ENCODE measurements at places on chromosomes 5 and 9.
A peak's percentile ranks its signal among the peaks of the same experiment; 100 is the strongest.

DNA sequence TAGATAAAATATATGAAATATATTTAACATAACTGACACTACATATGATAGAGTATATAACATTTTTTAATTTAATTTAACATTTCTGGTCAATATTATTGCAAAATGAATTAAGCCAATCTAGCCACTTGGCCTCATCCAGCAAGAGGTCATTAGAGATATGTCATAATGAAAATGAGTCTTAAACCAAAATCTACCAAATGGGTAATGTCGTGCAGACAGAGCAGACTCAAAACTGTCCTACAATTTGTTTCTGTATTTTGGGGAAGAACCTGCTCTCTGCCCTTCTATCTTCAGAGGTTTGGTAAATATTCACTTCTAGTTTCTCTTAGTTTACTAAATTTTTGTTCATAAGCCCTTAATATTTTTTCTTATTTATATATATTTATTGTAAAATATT, 61.4 kb downstream of the ARHGEF28 start:
- DNase-seq, result no peak

DNA sequence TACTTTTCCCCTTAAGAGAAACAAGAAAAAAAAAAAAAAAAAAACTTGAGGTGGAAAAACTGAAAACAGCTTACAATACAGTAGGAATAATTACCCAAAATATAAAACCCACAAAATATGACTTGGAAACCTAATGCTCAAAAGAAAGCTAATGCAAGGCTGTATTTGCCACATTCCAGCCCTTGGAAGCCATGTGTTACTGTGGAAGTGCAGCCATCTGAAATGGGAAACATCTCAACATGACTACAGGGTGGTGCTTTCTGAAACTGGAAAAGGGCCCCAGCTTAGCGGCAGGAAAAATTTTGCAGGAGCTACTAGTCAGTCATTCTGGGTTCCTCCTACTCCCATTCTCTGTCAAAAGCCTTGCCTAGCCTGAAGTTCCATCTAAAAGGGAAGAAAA, 20.4 kb downstream of the CDK5RAP2 start:
- DNase-seq, result no peak

GRCh38 chr5:87129046-87129445, 138.6 kb upstream of the RASA1 start:
- DNase-seq, result no peak

- no peak for DNase-seq
Observed at GRCh38 chr9:80175286-80176150, 603.8 kb downstream of the TLE4 start.

- no peak for DNase-seq
Observed at GRCh38 chr5:6202149-6202967, 176.0 kb downstream of the MED10 start.

DNA sequence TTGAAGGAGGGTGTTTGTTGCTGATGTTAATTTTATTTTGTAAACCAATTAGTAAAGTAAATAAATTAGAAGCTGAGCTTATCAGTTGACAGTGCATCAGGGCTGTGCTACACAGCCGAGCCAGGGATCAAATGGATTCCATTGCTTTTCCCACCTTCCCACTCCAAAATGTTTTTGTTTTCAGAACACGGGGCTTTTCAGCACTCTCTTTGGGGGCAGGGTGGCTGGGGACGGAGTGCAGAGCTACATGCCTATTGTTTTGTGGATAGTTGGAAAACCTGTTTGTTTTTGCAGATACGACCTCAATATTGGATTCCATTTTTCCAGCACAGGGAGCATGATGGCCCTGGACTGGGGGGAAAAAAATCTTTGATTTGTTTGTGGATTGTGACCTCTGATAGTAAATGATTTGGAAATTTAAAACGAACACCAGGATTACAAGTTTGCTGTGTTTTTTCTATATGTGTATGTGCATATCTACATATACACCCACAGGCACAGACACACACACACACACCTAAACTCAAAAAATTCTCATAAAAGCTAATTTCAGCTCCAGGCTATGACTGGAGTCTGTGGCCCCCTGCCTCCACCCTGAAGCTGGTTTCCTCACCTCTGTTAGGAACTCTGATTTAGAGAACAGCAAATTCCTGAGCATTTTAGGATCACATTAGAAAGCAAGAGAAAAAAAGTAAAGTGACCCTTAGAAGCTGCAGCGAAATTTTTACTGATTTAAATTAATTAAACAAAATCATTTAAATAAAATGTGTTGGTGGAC, 371.7 kb upstream of the IRX2 start:
- no peak for DNase-seq

DNA sequence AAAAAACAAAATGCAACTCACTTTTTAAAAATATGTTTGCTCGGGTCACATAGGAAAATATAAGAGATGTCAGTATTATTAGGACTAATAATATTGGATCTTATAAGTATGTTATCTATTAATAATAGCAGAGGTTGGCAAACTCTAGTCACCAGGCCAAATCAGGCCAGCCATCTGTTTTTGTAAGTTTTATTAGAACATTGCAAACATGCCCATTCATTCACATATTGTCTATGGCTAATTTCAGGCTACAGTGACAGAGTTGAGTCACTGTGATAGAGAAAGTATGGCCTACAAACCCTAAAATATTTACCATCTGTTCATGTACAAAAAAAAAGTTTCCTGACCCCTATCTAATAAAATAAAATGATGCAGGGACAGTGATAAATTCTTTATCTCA, 97.7 kb upstream of the CDH6 start:
- DNase-seq, result no peak

GRCh38 chr5:111606194-111606593, 93.9 kb upstream of the STARD4 start:
- no peak for DNase-seq

- DNase-seq, result no peak
Observed at GRCh38 chr5:53403291-53403690, 77.1 kb upstream of the FST start.

GRCh38 chr5:31273631-31274378, 80.3 kb downstream of the CDH6 start:
- no peak for DNase-seq

DNA sequence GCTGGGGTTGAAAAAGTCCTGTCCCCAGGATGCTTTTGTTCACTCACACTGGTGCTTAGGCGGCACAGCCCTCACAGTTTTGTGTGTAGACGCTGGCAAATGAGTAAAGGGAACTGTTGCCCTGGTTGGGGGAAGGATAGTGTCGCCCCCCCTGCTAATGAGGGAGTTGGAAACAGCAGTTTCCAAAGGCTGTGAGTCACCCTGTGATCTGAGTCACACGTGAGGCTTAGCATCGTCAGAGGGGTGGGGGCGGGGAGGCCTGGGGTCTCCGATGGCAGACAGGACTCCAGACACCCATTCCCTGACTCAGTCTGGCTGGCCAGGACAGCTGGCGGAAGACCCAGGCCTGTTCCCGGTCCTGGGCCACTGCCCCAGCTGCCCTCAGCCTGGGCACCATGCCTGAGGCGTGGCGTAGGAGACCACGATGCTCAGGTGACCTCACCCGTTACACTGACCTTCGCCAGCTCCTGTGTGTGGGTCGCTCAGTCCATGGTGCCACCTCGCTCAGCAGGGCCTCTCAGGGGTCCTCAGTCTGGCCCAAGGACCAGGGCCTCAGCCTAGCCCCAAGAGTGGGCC, 2.9 kb downstream of the DNAJB5 start:
- peak; percentile 47 for DNase-seq

GRCh38 chr5:17802256-17802655, 168.0 kb downstream of the TAF11L14 start:
- DNase-seq, result no peak

DNA sequence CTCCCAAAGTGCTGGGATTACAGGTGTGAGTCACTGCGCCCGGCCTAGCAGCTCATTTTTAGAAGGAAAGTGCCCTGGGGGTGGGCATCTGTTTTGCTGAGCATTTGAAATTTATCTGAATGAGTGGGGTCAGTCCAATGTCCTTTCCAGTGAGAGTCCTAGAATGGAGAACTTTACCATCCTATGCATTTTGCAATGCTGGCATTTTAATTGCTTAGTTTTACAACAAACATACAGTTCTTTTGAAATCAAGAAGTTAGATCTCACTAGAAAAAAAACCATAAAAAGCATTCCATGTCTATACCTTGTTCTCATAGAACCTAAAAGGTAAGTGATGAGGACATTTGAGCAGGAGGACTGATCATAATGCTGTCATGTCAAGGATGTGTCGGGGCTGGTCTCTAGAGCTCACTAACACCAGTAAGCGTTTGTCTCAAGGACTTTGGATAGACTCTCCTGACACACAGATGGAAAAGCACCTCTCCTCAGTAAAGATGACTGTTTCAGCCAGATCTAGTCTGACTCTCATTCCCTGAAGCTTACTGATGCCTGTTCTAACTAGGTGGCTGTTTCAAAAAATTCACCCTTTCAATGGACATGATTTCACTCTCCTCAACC, 83.9 kb downstream of the DCP2 start:
- no peak for DNase-seq

DNA sequence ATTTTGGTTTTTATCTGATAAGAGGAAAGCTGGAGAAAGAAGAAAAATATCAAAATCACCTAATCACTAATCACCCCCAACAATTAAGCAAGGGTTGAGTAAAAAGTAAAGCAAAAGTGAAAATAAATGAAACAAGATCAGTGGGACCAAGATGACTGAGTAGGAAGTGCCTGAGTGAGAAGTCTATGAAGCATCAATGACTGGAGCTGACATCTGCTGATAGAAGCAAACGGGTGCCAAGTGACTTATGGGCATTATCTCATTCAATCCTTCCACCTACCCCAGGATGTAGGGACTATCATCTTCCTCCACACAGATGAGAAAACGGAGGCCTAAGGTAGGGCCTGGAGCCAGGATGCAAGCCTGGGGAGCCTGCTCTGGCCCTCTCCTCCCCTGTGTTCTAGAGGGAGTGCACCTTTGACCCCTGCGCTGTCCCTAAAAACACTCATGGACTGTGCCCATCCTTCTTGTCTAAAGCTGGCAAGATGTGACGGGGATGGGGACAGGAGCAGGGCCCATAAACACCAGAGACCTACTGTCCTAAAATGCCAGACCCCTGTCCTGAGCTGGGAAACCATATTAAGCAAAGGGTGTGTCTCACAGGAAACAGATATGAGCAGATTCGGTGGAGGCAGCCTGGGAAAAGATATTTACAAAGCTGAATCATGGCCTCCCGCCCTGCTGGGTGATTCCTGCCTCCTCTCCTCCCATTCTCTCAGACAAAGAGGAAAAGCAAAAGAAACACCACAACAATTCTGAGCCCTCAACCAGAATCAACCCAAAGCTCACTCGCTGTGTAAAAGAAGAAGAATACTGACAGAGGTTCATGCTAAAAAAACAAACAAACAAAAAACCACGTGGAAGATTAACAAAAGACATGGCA, 116.0 kb downstream of the AUH start:
- DNase-seq, result no peak

DNA sequence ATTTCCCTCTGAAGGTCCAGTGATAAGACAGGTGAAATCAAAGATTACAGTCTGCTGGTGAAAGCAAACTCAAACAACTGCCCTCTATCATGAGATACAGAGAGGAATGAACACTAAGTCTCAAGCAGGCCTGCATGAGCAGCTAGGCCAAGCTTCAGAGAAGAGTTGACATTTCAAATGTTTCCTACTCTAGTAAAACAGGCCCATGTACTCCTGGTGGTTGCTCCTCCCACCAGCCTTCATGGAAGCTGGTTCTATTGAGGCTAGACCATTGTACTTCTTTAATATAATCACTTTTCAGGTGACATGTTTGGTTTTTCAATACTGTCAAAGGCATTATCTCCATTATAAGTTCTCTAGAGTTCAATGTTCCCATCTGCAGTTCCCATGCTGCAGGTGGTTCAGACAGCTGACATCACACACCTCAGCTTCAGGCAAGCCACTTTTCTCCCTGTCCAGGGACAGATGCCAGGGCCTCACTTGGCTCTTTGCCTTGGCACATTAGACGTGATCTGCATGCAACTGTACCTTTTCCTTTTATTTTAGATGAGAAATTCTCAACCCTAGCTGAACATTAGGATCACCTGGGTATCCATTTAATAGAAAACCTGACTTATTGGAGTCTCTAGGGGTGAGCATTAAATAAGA, 89.8 kb downstream of the PIK3R1 start:
- DNase-seq, result no peak

GRCh38 chr9:86751207-86751606, 196.1 kb downstream of the GAS1 start:
- no peak for DNase-seq

DNA sequence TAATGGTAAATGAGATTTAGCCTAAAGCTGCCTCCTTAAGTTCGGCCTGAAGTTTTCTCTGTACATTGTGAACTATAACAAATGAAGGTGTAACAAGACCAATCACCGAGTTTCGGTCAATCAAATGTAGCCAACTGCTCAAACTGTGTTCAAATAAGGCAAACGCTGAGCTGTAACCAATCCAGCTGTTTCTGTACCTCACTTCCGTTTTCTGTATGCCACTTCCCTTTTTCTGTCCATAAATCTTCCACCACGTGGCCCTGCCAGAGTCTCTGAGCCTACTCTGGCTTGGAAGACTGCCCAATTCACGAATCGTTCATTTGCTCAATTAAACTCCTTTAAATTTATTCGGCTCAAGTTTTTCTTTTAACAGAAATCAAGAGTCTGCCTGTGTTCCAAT, 193.5 kb upstream of the KLF9 start:
- no peak for DNase-seq

DNA sequence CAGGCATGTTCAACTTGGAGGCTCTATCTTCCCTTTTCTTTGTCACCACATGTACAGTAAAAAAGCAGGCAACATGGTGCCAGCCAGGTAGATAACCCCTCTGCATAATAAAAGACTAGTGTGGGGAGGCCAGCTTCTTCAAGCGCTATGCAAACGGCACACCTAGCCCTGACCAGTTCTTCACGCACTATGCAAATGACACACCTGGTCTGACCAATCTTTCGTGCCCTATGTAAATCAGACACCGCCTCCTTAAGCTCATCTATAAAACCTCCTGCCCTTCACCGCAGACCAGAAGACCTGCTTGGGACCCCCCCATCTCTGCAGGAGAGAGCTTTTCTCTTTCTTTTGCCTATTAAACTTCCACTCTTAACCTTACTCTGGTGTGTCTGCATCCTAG, 28.1 kb upstream of the UGCG start:
- DNase-seq, result no peak

DNA sequence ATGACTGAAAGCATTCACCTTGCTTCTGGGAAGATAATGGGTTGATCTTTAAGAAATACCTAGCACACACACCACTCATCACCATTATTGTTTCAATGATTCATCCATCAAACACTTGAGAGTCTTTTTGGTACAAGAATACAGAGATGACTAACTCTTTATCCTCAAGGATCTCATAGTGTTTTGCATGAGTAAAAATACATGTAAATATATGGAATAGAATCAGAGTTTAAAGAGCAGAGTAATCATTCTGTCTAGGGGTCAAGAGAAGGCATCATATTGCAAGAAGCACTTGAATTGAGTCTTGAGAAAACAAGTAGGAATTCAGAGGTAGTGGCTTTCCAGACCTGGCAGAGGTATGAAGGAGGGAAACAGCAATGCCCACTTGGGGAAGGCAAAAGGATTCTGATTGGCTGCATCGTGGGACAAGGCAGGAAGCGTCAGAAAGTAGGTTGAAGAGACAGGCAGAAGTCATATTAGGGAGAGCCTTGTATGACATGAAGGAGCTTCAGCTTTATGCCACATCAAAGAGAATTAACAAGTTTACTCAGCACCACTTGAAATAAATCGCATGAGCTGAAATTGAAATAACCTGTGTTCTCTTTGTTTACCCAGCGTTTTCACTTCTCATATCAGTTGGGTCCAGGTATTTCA, 542.5 kb downstream of the TLE1 start:
- no peak for DNase-seq
